GOT3 (cell line): ENCODE measurements at places on chromosomes 13 and 19.

- DNase-seq, result no peak
Observed at GRCh38 chr19:38093587-38093986, 130.4 kb downstream of the DPF1 start.

- no peak for DNase-seq
Observed at GRCh38 chr13:40981949-40982348, 37.2 kb downstream of the ELF1 start.

- no peak for DNase-seq
Observed at GRCh38 chr19:1621574-1621973, 16.3 kb upstream of the UQCR11 start.

DNA sequence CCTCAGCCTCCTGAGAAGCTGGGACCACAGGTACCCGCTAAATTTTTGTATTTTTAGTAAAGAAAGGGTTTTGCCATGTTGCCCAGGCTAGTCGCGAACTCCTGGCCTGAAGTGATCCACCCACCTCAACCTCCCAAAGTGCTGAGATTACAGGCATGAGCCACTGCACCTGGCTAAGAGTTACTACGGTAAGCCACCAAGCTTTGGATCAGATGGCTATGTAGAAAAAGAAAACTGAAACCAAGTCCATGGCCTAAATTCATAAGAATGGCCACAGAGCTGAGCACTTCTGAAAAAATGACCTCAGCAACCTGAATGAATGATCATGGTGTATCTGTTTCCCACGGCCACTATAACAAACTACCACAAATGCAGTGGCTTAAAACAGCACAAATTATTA lies 9.4 kb downstream of the OPA3 start:
- DNase-seq, result no peak

- no peak for DNase-seq
Observed at GRCh38 chr13:66475061-66475460, 755.1 kb downstream of the PCDH9 start.

DNA sequence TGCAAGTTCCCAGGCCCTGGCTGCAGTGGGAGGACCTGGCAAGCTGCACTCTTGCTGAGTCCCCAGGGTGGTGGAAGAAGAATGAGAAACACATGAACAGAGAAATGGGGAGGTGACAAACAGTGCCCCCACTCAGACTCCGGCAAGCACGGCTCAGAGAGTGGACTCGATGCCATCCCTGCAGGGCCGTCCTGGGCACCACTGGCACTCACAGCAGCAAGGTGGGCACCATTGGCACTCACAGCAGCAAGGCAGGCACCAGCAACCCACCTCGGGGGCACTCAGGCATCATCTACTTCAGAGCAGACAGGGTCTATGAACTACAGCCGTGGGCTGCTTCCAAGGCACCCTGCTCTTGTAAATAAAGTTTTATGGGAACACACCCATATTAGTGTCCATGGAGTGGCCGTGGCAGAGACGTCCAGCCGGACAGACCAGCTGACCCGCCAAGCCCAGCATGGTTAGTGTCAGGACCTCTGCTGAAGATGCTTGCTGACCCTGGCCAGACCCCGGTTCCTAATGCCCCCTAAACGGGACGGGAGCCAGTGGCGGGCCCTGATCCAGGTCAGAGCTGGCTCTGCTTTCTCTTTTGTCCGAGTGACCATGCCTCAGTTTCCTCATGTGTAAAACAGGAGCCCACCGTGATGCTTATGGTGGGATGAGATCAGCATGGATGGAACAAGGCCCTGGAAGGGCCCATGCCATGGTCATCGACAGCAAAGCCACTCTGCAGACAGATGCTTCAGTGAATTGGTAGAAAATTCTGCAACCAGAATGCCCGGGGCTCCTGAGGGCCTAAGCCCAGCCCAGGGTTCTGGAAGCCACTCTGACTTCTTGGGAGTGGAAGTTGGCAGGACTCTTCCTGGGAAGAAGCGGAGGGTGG lies 2.1 kb upstream of the F10 start:
- DNase-seq, result no peak
